ENCODE measurements at places on chromosomes 16 and 17. TPM values are rescaled to one million over a fixed set of nuclear protein-coding genes. Genes with fewer than 3 reads are reported as not detected.
A peak's percentile ranks its signal among the peaks of the same experiment; 100 is the strongest.

DNA sequence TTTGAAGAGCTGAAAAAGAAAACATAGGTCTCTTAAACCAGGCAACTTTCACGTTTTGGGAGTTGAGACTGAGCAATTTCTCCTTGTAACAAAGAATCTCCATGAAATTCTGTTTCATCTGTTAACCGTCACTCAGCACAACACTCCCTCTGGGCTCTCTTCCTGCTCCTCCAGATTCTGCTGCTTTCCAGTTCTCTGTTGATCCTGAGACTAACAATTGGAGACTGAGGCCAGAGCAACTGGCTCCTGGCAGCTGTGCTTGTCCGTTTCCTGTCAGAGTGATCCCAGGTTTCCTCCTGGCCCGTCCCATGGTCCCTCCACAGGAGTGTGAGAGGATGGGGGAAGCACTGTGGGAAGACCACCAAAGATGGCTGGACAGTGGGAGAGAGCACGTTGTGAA lies 32.5 kb downstream of the IST1 start:
- DNase-seq, result no peak

NSRP1 gene
- total RNA-seq, result 20.9 TPM

- no peak for DNase-seq
Observed at GRCh38 chr17:35807371-35808144, 1.7 kb upstream of the TAF15 start.

DNA sequence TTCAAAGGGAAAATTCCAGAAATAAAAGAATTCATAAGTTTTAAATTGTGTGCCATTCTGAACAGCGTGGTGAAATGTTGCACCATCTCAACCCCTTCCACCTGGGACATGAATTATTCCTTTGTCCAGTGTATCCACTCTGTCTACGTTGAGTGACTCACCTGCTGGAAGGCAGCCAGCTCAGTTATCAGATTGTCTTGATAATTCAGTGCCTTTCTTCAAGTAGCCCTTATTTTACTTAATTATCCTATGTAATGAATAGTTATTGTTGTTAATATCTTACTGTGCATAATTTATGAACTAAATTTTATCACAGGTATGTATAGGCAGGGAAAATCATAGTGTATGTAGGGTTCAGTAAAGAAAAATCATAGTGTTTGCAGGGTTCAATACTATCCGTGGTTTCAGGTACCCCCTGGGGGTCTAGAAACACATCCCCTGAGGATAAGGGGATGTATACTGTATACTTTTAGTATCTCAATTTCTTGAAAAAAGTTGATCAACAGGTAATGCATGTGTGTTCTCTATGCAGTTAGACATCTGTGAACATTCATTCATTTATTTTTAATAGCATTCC lies 7.7 kb upstream of the PCTP start:
- DNase-seq, result peak; percentile 67

DNA sequence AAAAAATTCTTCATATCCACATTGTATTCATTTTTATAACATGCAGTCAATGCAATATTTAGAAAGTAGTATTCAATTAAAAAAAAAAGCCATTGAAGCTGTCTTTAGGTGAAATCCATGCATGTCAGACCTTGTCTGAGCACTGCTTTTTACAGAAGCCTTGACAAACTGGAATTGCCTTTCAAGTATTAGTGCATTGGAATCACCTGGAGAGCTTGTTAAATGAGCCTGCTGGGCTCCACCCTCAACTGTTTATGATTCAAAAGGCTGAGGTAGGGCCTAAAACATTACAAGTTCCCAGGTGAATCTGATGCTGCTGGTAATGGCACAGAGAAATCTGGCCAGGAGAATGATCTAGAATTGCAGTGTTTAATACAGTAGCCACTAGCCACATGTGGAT lies 85.8 kb downstream of the HIC1 start:
- no peak for DNase-seq

- no peak for DNase-seq
Observed at GRCh38 chr16:22874394-22874793, 60.4 kb downstream of the HS3ST2 start.

DNA sequence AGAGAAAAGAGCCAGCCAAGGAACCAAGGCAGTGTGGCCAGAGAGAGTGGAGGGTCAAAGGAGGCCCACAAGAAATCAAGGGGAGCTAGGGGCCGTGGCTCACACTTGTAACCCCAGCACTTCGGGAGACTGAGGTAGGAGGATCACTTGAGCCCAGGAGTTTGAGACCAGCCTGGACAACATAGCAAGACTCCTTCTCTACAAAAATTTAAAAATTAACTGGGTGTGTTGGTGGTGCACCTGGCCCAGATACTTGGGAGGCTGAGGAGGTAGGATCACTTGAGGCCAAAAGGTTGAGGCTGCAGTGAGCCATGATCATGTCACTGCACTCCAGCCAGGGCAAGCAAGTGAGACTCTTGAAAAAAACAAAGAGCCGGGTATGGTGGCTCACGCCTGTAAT lies 18.9 kb upstream of the TFAP4 start:
- no peak for DNase-seq

- DNase-seq, result no peak
Observed at GRCh38 chr17:16314189-16314588, 39.1 kb downstream of the CENPV start.

DNA sequence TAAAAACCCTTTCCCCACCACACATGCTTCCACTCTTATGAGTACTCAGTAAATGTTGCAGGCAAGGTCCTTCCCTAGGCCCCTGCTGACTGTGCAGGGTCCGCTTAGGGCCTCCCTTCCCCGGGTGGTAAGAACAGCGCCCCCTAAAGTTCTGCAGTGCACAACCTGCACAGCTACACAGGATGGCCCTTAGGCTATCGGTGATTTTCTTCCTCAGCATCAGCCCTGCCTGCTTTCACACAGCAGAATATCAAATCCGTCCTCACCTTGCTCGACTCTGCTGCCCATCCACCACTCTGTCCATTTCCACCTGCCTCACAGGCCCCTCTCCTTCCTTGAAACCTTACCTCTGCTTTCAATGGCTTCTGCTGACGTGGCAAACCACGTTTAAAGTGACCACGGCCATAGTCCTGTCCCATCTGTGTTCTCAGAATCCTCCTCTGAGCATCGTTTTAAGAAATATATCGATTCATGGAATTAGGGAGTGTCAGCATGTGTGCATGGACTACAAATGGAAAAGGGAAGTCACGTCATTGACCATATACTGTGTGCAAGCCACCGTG lies 51.4 kb upstream of the TMEM132E start:
- DNase-seq, result no peak

DNA sequence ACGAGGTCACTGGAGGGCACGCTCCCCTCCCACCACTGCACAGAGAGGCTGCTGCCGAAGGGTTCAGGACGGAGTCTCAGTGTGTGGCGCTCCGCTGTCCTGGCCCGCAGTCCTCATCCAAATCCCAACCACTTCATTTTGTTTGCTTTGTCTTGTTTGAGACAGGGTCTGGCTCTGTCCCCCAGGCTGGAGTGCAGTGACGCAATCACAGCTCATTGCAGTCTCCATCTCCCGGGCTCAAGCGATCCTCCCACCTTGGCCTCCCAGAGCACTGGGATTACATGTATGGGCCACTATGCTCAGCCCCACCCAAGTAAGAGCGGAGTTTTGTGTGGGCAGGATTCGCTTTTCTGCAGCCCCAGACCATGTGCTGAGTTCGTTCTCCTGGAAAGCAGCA lies 12.7 kb downstream of the UNKL start:
- no peak for DNase-seq

DNA sequence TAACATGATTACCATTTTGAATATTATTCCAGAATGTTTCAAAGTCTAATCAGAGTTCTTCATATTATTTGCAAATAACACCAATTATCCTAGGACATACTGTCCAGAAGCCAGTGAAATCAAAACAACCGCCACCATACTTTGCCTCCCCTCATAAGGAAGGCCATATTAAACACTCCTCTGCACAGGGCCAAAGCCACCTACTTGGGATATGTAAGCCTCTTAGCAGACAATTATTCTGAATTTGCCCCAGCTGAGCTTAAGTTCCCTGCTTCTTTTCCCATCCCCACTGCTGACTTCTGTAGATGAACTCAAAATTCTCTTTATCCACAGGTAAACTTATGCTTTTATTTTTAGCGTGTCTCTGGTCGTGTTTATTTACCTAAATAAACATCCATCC lies 374.0 kb downstream of the KIF2B start:
- DNase-seq, result no peak

- DNase-seq, result no peak
Observed at GRCh38 chr16:86261379-86261778, 248.9 kb upstream of the FOXF1 start.

DNA sequence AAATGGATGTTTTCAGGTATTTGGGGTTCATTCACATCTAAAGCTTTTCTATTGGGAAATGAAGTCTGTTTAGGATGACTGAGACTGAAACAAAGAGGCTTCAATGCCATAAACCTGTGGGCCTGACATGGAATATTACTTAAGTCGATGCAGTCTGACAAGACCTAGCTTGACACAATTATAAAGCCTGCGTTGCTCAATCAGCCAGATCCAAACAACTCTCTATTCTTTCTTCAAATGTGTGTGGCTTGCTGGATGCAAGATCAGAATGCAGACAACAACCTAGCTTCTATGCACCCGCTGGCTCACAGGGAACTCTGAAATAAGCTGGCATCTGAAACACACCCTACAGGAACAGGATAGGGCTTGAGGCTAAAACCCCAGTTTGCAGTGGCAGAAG lies 40.0 kb downstream of the RFFL start:
- no peak for DNase-seq

ANKFN1 gene
- 0.58 TPM for total RNA-seq

GRCh38 chr17:37571674-37572073 lies 37.5 kb downstream of the SYNRG start:
- no peak for DNase-seq

PLA2G10 gene
- total RNA-seq, result 30.5 TPM

DNA sequence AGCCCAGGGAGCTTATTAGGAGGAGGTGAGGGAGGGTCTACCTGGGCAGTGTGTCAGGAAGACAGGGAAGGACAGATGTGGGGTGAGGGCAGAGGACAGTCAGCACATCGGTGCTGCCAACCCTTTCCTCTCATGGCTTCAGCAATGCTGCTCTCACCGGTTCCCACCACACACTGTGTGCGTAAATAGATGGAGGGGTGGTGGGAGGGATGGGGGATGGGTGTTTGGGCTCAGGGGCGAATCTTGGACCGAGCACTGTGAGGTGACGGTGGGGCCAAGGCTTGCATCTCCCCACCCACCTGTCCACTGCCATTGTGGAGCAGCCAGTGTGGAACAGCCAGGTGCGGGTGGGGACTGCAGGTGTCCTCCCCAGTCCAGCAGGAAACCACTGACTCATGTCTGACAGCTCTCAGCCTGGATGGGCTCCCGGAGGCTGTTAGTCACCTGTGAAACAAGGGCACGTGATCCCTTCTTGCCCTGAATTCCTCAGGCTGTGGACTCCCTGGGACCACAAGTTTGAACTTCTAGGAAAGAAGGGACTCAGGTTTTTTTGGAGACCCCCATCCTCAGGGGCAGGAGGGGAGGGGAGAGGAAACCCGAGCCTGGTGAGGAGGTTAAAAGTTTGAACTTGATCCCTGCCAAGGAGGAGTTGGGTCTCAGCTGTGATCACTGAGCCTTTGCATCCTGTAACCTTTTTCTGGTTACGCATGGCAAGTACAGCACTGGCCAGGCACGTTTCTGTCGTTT lies 42.7 kb upstream of the SMPD3 start:
- DNase-seq, result peak; percentile 81

WSCD1 gene
- 19.5 TPM for total RNA-seq

ABCA8 gene
- total RNA-seq, result 6.8 TPM

- DNase-seq, result no peak
Observed at GRCh38 chr17:19017804-19018599, 13.4 kb upstream of the FAM83G start.

DNA sequence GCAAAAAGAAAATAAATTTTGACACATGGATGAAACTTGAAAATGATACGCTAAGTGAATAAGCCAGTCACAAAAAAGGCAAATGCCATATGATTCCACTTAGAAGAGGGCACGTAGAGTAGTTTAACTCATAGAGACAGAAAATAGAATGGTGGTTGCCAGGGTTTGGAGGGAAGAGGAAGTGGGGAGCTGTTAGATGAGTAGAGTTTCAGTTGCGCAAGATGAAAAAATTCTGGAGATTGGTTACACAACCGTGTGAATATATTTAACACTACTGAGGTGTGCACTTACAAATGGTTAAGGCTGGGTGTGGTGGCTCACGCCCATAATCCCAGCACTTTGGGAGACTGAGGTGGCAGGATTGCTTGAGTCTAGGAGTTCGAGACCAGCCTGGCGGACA lies 93.4 kb upstream of the TMEM132E start:
- no peak for DNase-seq

DNA sequence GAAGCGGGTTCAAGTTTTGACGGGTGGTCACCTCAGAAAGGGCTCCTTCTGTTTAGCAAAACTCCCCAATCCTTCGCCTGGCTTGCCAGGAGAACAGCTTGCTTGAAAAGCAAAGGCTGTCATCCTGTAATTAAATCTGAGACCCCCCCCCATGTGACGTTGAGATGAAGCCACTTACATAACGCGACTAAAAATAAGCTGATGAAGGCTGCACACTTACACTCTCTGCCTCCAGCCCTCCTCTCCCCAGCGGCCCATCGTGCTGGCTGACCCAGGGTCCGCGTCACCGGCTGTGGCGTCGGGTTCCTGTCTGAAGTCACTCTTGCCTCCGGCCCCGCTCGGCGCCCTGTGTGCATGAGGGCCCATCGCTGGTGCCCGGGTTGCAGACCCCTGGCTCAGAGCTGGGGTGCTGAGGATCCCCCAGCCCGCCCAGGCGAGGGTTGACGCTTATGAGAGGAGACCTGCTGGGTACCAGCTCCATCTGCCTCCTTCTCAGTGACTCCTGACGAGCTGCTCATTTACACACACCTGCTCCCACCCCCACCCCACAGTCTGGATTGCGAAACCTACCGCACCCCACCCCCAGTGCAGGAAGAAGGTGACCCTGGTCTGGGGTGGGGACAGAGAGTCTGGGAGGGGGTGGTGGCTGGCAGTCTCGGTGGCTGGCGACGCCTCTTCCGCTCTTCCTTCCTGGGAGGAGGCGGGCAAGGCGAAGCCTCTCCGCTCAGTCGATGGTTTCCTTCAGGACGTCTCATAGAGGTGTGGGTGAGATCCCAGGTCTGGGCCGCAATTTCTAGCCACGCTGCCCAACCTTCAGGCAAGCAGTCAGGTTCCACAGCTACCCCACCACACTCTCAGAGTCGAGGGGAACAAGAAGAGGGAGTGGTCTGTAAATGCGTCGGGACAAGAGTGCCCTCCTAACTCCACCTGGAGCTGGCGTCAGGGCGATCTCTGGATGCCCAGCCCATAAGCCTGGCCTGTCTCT lies 3.1 kb upstream of the BAIAP2 start:
- peak; percentile 53 for DNase-seq

- DNase-seq, result peak; percentile 76
Observed at GRCh38 chr17:40316571-40317344, 7.8 kb downstream of the RARA start.

- no peak for DNase-seq
Observed at GRCh38 chr16:57759541-57760356, 24.2 kb downstream of the KATNB1 start.

ZSCAN10 gene
- total RNA-seq, result 0.86 TPM

GRCh38 chr17:828761-829160 lies 46.6 kb downstream of the MRM3 start:
- no peak for DNase-seq

- no peak for DNase-seq
Observed at GRCh38 chr17:30933966-30934365, 12.2 kb downstream of the ADAP2 start.

CD300H gene
- total RNA-seq, result not detected

GRCh38 chr17:76968707-76969597 lies 100.7 kb downstream of the MGAT5B start:
- DNase-seq, result peak; percentile 22

IL21R gene
- total RNA-seq, result 0.56 TPM

BOLA2 gene
- total RNA-seq, result 6.6 TPM

SCIMP gene
- 1.5 TPM for total RNA-seq

GRCh38 chr17:13030459-13031300 lies 12.9 kb upstream of the ELAC2 start:
- DNase-seq, result peak; percentile 47
